ENCODE measurements at places on chromosomes 7 and 10.

GRCh38 chr10:49396666-49396999, 744 bp upstream of the DRGX start:
- DNase-seq, result no peak

- no peak for DNase-seq
Measured at GRCh38 chr10:361203-362081, 226.2 kb downstream of the ZMYND11 start.

- no peak for DNase-seq
Measured at GRCh38 chr7:101299511-101300464, 21.8 kb downstream of the IFT22 start.

DNA sequence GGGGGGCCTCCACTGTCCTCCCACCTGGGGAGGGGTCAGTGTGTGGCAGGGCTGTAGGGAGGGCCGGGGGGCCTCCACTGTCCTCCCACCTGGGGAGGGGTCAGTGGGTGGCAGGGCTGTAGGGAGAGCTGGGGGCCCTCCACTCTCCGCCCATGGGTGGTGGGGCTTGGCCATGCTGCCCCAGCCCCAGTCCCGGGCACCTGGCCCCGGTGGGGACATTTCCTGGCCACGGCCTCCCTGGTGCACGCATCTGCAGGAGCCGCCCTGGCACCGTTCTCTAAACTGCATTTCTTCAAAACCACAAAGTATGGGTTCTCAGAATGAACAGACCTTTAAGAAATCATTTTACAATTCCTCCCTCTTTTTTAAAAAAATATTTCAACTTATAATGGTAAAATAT, 89.3 kb upstream of the PDGFA start:
- DNase-seq, result no peak

DNA sequence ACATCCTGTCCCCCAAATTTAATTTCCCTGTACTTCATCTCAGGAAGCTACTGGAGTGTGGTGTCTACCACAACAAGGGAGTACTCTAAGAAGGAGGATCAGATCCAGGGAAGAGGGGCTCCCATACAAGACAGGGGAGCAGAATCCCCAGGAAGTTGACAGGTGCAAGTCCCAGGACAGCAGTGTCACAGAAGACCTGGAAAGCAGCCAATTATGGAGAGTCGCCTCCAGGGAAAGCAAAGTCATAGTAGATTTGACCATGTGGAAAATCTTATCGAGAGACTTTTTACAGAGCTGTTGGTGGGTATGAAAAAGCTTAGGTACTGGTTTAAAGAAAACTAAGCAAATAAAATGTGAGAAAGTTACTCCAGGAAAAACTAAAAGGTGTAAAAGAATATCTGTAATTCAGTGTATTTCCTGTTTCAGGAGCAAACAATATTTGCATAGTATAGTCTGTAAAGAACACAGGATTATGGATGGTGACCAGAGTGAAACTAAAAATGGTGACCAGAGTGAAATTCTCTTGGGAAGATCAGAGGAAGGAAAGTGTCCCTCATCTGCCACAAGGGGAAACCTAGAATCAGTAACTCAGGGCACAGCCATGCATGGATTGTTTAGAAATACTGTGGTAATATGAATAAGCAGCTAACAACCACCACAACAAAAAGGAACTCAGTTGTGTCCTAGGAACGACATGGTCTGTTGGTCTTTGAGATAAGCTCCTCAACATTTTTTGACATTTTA, 44.5 kb downstream of the LANCL2 start:
- no peak for DNase-seq

GRCh38 chr7:94888551-94888950, 18.8 kb upstream of the PPP1R9A start:
- DNase-seq, result no peak

- DNase-seq, result no peak
Measured at GRCh38 chr7:71404726-71405345, 272.9 kb downstream of the GALNT17 start.

GRCh38 chr10:27719052-27719451, 26.6 kb downstream of the MKX start:
- DNase-seq, result no peak
